Activated T-helper 1 cell treated with anti-CD3 and anti-CD28 coated beads, Interleukin-2, amount 50 U/mL, for 16 hours (primary cell): ENCODE measurements at places on chromosomes 7 and 10.

- DNase-seq: no peak
Measured at GRCh38 chr7:74587435-74588126, 69.9 kb upstream of the GTF2I start.

DNA sequence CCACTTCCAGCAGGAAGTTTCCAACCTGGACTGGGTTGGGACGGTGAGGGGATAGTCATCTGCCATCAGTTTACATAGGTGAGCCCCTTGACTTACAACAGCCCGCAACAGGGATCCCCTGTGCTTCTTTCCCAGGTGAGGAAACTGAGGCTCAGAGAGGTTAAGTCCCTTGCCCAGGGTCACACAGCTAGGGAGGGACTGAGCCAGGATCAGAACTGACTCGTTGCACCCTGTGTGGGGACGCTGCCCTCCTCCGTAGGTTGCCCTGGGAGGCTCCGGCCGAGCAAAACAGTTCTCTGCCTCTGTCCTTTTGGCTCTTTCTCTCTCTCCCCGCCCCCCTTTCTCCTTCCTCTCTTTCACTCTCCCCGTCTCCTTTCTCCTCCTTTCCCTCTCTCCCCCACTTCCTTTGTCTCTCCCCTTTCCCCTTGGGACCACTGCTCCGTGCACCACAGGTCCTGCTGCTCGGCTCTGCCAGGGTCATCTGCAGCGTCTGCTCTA lies 117.4 kb upstream of the PPIF start:
- no peak for DNase-seq

DNA sequence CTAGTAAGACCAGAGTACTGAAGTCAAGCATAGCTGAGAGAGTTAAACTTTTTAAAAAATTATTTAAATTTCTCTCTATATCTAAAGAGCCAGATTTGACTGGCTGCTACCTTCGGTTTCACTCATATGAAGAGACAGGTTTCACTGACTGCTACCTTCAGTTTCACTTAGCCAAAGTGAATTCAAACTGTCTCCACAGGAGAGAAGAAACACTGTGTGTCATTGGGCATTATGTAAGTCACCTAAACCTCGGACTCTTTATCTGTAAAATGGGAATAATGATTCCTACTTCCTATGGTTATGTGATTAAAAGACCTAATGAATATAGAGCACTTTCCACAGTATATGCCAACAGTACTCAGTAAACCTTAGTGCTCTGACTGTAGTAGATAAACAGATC lies 41.6 kb upstream of the MET start:
- no peak for DNase-seq

DNA sequence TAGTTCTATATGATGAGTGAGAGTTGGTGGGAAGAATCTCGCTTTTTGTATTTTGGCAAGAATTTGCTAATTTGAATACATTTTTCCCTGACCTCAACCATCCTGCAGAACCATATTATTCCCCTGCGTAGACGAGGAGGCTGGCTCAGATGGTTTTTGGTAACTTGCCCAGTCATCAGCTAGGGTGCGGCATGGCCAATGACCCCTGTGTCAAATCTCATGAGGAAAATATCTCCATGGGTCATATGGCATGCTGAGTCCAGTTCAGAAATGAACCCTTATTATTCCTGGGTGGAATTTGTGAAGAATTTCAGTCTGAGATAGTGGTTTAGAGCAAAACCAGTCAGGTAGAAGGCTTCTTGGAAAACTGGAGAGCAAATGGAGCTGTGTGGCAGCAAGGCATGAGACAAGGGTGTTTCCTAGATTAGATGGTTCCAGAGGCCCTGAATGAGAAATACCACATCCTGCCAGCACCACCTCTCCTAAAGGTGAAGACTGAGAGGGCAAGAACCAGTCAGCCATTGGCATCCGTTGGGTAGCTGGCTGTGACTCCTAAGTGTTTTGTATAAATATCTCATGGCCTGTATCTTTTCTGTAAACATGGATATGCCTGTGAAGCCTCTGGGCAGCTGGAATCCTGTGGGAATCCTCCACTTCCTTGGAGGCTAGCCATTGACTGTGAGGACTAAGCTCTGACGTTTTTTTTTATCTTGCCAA lies 5.8 kb upstream of the UPP1 start:
- DNase-seq: no peak

DNA sequence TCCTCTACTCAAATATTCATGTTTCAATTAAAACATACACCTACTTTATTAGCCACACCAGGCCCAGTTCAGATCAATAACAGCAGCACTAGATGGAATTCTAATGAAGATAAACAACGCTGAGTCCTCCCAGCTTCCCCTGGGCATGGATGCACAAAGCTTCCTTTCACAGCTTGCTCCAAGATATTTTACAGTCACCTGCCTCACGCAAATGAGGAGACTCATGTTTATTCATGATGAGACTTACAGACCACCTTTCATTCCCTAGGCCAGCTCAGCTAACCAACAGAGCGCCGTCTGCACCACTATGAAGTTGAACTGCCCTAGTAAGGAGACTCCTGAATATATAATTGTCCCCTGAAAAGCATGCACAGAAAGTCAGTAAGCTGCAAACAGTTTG lies 283.0 kb upstream of the AOAH start:
- no peak for DNase-seq

- DNase-seq: no peak
Measured at GRCh38 chr7:113404245-113404644, 285.9 kb upstream of the SMIM30 start.

DNA sequence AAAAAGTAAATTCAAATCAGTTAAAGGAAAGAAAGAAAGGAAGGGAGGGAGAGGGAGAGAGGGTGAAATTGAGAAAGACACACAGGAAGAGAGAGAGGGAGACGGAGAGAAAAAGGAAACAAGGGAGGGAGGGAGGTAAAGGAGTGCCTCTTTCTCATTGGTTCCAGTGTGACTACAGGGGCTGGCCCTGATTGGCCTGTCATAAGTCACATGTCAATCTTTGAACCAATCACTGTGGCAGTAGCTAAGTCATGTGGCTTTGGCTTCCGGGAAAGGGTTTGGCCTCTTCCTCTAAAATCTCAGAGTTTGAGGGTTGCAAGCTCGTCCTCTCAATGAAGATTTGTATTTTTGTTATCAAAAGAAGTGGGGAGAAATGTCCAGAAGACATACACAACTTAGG lies 150.2 kb downstream of the RAB11FIP2 start:
- DNase-seq: no peak

GRCh38 chr10:101529725-101530553 lies 58.1 kb downstream of the POLL start:
- DNase-seq: no peak

- DNase-seq: no peak
Measured at GRCh38 chr10:59962756-59963155, 56.4 kb upstream of the CCDC6 start.

DNA sequence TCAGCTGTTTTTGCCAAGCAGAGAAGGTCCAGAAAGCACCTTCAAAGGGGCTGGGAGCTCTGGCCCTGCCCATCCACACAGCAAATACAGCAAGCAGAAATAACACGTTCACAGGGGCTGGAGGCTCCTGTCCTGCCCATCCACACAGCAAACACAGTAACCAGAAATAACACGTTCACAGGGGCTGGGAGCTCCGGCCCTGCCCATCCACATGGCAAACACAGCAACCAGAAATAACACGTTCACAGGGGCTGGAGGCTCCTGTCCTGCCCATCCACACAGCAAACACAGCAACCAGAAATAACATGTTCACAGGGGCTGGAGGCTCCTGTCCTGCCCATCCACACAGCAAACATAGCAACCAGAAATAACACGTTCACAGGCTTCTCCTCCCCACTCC lies 558.1 kb downstream of the PTPRN2 start:
- DNase-seq: no peak
